Stimulated activated CD4-positive, alpha-beta T cell treated with anti-CD3 and anti-CD28 coated beads, Interleukin-4, amount 100 ng/mL, for 48 hours (primary cell): ENCODE measurements at places on chromosomes 1 and 21.

DNA sequence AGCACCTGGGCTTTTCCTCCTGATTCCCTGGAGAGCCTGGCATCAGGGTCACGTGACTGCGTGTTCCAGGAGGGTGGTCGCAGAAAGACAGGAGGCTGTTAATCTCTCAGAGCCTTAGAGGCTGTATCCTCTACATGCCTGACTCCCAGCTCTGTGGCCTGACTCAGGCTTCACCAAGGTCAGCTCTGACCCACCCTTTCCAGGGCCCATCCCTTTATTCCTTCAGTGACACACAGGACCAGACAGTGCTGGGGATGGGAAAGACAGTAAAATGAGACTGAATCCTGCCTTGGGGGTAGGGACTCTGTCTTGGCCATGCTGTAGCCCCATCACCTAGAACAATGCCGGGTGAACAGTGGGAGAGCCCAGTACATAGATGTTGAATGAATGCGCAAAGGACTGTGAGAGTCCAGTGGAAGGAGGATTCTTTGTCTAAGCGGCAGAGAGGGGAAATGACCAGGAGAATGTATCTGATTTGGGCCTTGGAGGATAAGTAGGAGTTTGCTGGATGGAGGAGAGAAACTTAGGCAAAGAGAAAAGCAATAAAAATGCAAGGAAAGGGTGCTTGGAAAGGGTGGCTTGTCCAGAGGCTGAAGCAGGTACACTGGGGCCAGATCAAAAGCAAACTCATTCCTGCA, 33.0 kb downstream of the EPHX1 start:
- DNase-seq = no peak

DNA sequence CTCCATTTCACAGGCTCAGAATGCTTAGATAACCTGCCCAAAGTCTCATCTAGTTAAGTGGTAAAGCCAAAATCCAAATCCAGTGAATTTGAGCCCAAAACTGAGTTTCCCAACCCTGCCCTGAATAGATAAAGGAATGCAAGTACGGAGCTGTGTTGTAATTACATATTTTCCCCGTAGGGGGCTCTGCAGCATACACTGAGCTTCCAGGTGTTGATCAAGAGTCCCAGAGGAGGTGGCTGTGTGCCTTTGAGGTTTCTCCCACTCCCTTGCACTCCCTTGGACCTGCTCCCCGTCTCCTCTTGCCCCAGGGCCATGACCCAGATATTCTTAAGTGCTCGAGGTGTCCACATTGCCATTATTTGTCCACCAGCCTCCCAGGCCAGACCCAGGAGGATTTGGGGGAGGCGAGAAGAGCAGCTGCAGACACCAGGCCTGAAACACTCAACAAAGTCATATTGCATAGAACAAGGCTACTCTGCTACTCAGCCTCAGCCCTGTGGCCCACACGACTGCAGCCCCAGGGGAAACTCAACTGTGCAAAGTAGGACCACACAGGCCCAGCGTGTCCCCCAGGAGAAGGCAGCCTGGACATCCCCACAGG, 18.4 kb upstream of the LY9 start:
- no peak for DNase-seq

- no peak for DNase-seq
These were observed 16.9 kb downstream of the DYRK3 start for GRCh38 chr1:206651958-206652890.

GRCh38 chr1:19852036-19852435, 30.2 kb upstream of the OTUD3 start:
- no peak for DNase-seq

- DNase-seq = peak; percentile 6
These were observed 476 bp downstream of the AXDND1 start for GRCh38 chr1:179366093-179366800.

GRCh38 chr1:184506481-184506880, 119.7 kb downstream of the C1orf21 start:
- DNase-seq = no peak

- DNase-seq = no peak
These were observed 456 bp upstream of the SMYD2 start for GRCh38 chr1:214280386-214281020.

DNA sequence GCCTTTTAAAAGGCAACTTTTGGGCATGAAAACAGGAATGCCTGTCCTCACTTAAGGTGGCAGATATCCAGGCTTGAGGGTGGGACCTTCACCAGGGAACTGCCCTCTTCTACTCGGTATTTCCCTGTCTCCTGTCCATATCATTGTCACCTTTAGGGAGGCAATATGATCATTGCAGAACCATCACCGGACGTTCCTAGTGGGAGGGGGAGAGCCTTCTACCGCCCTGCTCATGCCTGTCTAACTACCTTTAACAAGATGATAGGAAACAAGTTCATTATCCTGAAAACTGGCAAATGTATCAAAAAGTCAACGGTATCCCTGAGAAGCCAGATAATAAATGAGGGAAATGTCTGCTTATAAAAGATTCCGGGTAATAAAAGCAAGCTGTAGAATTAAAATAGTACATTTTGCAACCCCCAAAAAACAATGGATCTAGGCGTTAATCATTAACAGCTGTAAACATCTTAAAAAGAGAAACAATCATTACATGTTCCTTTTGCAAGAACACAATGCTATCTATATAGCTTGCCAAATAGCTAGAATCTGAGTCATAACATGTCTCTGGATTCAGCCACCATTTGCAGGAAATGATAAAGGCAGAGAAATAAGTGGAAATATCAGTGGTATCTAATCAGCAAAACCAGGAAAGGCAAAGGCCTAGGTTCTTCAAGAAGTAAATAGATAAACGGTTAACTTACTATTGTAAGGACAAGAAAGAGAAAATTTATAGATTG, 852.9 kb upstream of the ADGRL4 start:
- no peak for DNase-seq

- no peak for DNase-seq
These were observed 43.0 kb downstream of the SNX7 start for GRCh38 chr1:98704474-98704873.

- DNase-seq = no peak
These were observed 9.9 kb downstream of the SH2D2A start for GRCh38 chr1:156806512-156807440.

DNA sequence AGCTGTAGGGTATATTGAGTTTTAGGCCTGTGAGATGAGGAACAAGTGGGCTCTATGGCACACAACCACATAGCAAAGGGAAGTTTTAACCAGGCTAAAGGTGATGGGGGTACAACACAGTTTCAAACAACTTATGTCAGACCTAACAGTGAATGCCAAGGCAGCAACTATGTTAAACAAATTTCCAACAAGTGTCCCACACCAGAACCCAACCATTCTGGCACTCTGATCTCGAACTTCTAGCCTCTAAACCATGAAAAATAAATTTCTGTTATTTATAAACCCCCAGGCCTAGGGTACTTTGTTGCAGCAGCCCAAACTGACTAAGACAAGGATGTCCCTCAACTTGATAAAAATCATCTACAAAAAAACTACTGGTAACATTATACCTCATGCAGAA, 52.3 kb upstream of the INSL5 start:
- no peak for DNase-seq

DNA sequence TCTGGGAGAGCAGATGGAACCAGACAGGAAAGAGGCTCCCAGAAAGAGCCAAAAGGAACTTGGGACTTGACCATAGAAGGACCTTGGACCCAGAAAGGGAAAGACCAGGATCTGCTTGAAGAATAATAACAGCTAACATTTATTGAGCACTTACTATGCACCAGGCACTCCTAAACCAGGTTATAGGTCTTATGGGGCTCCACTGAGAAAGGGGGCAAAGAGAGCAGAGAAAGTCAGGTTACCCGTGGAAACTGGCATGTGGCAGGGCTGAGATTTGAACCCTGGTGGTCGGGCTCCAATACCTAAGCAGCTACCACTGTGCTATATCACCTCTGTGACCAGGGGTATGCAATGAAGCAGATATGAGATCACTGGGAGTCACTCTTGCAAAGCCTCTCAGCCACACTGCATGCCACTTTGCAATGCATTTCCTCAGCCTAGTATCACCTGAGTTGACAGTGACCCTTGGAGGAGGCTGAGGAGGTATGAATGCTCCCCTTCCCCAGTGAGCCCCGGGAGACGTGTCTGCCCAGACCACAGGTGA, 37.8 kb downstream of the HSPG2 start:
- DNase-seq = no peak

DNA sequence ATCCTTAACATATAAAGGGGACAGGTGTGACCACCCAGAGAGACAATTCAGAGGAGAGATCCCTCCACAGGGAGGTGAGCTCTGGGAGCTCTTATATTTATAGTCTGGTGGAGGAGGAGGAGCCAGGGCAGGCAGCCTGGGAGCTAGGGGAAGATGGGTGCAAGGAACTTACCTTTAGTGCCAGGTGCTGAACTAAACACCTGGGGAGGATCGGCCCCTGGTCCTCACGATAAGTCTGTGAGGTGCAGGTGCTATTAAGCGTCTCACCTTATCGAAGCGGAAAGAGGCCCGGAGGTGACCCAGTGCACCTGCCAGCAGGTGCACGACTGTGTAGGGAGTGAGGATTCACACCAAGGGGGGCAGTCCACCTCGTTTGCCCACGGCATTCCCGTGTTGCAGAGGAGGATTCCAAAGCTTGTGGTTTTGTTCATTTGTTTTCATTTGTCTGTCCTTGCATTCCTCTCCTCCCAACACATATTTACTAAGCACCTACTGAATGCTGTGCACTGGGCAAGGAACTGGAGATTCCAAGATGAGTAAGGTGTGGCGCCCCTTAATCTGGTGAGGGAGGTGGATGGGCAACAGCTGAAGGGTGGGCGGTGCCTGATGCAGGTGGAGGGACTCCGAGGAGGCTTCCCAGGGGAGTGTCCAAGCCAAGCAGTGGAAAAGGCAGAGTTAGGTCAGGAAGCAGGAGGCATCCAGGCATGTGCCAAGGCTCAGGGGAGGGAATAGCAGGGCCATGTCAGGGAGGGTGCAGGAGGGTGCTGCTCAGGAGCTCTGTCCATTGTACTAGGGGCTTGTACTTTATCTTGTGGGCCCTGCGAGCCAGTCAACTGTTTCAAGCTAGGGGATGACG, 11.5 kb downstream of the ARHGEF10L start:
- no peak for DNase-seq

GRCh38 chr1:95893921-95894320, 659.9 kb downstream of the RWDD3 start:
- no peak for DNase-seq

- DNase-seq = no peak
These were observed 21.9 kb upstream of the MEF2D start for GRCh38 chr1:156522443-156522970.

DNA sequence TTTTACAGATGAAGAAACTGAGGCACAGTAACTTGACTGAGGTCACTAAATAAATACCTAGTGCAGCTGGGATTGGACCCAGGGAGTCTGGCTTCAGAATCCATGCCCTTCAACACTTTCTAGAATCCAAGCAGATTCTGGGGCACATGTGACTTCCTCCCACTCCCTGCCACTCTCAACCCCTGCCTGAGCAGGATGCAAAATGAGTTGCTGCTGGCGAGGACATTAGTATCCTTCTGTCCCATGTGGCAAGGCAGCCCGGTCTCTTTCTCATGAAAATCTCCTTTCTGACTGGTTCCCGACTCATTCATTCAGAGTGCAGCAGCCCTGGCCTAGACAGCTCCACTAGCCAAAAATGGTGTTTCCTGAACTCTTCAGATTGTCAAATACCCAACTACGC, 28.4 kb downstream of the TNNT2 start:
- DNase-seq = no peak

- DNase-seq = peak; percentile 19
These were observed 16.9 kb downstream of the NPHP4 start for GRCh38 chr1:5975133-5975880.

GRCh38 chr1:81607086-81607485, 193.6 kb upstream of the ADGRL2 start:
- DNase-seq = no peak

DNA sequence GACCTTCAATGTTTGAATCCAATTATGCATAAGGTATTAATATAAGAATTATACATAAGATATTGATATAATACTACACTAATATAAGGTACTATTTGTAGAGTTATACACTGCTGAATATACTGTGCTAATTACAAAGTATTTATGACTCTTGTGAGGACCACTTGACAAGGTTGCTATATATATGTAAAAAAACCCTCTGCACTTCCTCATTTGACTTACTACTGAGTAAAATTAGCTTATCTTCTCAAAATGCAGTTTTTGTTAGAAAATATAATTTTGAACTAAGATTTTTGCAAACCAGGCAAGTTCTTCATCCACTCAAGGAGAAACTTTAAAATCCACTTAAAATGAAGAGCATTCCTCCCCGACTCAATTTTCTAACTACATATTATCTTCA, 8.5 kb downstream of the SIKE1 start:
- DNase-seq = no peak

- no peak for DNase-seq
These were observed 87.4 kb downstream of the GREM2 start for GRCh38 chr1:240524356-240525069.

GRCh38 chr1:184622136-184622823, 132.4 kb downstream of the EDEM3 start:
- DNase-seq = no peak

- no peak for DNase-seq
These were observed 42.8 kb downstream of the ELK4 start for GRCh38 chr1:205589046-205589445.

- DNase-seq = no peak
These were observed at the start of gene GRIK1 for GRCh38 chr21:29939924-29940275. Gene GRIK1 (minus strand): TSS chr21:29939996.

DNA sequence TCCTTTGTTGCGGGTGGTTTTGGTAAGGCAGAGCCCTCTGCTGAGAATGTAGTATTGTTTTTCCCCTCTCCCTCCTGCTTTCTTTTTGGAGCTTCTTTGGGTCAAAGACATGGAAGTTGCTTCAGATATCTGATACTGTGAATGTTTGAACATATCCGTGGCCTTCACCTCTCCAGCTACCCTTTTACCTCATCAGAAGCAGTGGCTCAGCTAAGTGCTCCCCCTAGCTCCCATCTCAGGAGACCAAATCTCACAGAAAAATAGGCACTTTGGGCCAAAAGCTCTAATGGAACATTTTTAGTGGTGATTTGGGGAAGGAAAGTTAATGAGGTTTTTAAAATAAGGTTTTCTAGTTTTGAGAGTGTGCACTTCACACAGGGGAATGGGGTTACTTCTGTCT, 6.3 kb downstream of the TMEM200B start:
- no peak for DNase-seq

GRCh38 chr1:212515329-212515760, 82.6 kb downstream of the NENF start:
- DNase-seq = no peak

GRCh38 chr1:236727521-236727920, 41.2 kb downstream of the ACTN2 start:
- DNase-seq = no peak

GRCh38 chr1:27301582-27302199, 20.3 kb upstream of the TMEM222 start:
- no peak for DNase-seq

- no peak for DNase-seq
These were observed 20.7 kb downstream of the TRIM62 start for GRCh38 chr1:33161061-33161681.

DNA sequence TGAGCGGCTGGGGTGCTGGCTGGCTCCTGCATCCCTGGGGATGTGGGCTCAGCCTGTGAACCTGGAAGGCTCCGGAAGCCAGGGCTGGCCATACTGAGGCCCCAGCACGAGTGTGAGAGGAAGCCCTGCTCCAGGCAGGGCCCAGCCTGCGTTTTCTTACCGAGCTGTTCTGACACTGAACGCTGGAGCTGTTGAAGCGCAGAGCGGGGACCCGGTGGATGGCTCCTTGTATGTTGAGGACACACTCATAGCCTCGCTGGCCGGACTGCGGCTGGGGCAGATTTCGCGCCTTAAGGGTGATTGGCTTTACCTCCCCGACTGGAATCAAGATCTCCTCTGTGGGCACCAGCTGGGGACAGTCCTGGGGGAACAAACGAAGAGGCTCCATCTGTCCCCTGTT, 160.0 kb downstream of the PLXNA2 start:
- DNase-seq = no peak

- no peak for DNase-seq
These were observed 60.4 kb downstream of the CAPZB start for GRCh38 chr1:19424651-19425570.
